CD4-positive, CD25-positive, alpha-beta regulatory T cell (primary cell): ENCODE measurements at places on chromosomes 1 and 21.

GRCh38 chr1:29148656-29149491 is 25.2 kb upstream of the TMEM200B start:
- no peak for DNase-seq

GRCh38 chr1:225953315-225953714 is 12.3 kb upstream of the LEFTY2 start:
- no peak for DNase-seq

DNA sequence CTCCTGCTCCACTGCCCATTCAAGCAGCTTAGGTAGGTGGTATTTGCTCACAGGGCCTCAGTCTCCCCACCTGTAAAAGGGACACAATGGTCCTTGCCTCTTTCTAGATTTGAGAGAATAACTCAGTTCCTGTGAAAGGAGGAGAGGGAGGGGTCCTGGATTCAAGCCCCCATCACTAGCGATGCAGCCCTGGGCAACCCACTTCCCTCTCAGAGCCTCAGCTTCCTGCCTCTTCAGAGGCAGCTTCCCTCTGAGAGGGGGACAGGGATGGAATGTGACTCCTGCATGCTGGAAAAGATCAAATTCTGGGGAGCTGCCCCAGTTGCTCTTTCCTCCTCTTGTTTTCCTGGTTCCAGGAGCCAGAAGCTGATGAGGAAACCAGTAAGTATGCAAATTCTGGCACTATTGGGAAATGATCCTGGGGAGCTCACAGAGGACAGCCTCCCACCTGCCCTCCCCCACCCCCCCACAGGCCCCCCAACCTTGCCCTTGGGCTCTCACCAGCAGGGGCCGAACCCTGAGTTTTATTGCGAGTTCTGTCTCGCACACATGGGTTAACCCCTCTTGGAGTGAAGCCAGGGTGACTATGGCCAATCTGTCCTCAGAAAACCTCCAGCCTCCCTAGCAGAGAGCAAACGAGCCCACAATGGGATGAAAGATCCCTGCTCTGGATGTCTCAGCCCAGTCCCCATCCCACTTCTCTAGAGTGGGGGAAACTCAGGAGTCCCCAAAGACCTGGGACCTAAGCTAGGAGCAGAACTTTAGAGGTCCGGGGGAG is 11.7 kb downstream of the ZC3H12A start:
- DNase-seq = no peak

- DNase-seq = no peak
Measured at GRCh38 chr21:15744926-15745325, 15.1 kb downstream of the USP25 start.

- DNase-seq = no peak
Measured at GRCh38 chr1:183214021-183214970, 28.2 kb downstream of the LAMC2 start.

- DNase-seq = no peak
Measured at GRCh38 chr1:241821363-241821762, 26.6 kb upstream of the EXO1 start.

- DNase-seq = no peak
Measured at GRCh38 chr1:21434394-21434793, 5.5 kb upstream of the NBPF3 start.

DNA sequence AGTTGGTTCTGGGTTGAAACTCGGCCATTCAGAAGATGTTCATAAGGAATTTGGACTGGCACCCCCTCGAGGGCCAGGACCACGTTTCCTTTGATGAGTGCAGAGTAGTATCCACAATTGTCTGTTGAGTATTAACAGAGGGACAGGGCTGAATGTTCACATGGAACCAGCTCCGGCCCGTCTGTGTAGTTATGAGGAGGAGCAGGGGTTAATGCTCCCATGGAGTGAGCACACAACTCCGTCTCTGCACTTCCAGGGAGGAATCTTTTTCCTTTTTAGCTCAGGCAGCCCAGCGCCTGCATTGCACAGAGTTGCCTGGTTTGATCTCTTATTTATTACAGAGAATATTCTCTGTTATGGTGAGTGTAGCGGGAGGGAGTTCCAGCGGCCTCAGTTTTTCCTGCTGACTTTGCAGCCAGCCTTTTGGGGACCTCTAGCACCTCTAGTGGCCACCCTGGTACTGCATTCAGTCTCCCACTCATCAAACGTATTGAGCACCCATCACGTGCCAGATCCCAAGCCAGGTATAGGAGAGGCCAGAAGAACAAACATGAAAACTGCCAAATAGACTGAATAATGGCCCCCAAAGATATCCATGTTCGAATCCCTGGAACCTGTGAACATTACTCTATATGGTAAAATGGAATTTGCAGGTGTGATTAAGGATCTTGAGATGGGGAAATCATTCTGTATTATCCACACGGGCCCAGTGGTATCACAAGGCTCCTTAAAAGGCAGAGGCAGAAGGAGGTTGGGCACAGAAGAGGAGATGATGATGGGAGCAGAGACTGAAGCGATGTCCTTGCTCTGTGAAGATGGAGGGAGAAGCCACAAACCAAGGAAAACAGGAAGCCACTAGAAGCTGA is 167.7 kb upstream of the CSF3R start:
- peak; percentile 45 for DNase-seq

- DNase-seq = no peak
Measured at GRCh38 chr1:231279081-231279480, 38.1 kb downstream of the GNPAT start.

DNA sequence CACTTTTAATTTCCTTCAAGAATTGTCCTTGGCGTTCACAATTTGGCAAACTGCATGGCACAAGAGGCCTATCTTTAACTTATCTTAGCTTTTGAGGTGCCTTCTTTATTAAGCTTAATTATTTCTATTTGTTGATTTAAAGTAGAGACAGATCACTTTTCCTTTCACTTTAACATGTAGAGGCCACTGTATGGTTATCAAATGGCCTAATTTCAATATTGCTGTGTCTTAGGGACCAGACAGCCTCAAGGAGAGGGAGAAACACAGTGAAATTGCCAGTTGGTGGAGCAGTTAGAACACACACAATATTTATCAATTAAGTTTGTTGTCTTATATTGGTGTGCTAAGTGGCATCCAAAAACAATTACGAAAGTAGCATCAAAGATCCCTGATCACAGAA is 1013.9 kb downstream of the KCNT2 start:
- DNase-seq = no peak

DNA sequence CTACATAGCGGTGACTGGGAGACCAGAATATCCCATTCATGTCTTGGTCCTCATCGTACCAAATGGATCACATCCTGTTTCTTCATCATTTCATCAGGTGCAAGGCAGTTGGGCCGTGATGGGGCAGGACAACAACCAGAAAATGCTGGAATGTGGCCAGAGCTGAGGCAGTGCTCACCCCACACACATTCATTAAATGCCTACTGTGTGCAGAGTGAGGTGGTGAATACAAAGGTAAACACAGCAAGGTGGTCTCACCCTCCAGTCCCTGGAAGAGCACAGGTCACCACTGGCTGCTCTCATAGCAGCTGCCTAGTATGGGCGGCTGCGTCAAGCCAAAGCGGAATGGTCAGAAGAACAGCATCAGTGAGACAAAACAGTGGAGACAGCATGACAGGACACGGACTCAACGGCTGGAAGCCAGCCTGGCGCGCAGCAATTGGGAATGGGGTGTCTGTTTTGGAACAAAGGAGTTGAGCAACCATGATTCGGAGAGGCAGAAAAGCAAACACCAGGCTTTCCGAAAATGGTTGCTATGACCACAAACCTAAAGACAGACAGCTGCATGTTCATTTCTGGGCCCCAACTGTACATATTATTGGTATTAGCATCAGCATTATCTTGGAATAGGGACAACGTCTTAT is 5.6 kb upstream of the ADAMTSL4 start:
- no peak for DNase-seq

DNA sequence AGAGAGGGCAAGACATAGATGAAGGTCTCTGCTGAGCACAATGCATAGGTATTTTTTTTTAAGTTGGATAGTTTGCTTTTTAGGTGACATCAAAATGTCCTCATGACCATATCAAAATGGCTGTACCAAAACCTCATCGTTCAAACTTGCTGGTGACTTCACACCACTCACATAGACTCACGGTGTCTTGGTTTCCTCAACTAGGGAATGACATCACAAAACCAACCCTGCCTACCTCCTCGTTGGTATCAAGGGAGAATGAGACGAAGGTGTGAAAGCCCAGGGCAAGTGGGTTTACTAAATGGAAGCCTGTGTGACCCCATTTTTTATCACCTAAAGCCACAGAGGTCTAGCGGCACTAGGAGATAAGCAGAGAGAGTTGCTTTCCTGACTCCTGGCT is 1.6 kb downstream of the PIGR start:
- DNase-seq = no peak

GRCh38 chr21:41876928-41877652 is 2.1 kb downstream of the PRDM15 start:
- no peak for DNase-seq

GRCh38 chr1:201505503-201505890 is 1.4 kb downstream of the CSRP1 start:
- DNase-seq = no peak

DNA sequence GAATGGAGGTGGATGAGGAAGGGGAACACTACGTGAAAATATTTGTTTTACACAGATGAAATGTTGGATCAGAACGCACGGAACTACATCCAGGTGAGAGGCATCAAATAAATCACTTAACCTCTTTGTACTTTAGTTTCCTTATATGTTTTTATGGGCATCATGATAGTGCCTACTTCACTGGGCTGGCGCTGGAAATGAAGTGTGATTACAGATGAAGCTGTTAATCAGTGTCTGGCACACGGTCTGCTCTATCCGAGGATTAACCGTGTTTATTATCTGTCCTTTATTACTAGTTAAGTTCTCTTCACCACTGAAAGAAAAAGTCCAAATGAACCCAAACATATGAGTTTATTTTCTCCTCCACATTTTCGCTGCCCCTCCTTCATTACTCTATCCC is 96.0 kb upstream of the TRABD2B start:
- no peak for DNase-seq

DNA sequence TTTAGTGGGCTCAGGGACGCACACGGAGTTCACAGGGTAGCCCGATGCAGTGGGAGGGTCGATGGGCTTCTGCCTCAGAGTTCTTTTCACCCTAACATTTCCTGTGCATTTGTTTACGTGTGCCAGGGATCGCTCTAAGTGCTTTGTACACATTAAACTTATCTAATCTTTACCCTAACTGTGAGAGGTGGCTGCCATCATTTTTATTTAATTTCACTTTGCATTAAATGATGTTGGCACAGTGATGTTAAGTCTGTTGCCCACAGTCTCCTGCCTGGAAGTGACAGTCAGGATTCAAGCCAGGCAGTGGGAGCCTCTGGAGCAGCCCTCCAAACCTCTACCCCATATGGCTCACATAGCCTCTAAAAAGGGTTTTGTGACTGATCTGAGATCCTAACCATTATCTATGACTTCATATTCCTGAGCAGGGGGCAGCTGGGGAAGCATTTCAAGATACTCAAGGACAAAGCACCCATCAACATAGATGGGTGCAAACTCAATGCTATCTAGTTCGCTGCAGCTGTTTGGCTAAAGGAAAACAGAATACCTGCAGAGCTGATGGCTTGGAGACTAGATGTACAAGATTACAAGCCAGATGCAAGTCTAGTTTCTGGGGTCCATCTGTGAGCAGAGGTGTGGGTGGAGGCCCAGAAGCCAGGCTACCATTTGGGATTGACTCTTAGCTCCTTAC is 303.8 kb downstream of the DISC1 start:
- no peak for DNase-seq

DNA sequence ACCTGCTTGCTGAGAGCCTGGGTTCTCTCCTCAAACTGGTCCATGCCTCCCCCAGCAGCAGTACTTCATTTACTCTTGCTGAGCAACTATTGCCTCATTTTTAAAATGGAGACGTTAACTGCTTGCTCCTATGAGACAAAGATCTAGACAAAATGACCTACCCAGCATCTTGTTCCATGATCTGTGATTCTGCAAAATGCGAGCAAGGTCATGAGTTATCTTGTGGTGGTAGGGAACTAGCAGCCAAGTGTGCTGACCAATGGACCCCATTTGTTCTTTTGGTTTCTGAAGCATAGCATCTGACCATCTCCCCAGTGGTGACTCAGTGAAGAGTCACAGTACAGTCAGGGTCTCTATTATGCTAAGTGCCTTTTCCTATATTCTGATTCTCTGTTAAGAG is 40.4 kb downstream of the TBX15 start:
- DNase-seq = no peak

- DNase-seq = no peak
Measured at GRCh38 chr1:230303069-230303468, 123.1 kb downstream of the PGBD5 start.
